GM13977 (cell line): ENCODE measurements at places on chromosomes 16 and 17.
A peak's percentile ranks its signal among the peaks of the same experiment; 100 is the strongest.

DNA sequence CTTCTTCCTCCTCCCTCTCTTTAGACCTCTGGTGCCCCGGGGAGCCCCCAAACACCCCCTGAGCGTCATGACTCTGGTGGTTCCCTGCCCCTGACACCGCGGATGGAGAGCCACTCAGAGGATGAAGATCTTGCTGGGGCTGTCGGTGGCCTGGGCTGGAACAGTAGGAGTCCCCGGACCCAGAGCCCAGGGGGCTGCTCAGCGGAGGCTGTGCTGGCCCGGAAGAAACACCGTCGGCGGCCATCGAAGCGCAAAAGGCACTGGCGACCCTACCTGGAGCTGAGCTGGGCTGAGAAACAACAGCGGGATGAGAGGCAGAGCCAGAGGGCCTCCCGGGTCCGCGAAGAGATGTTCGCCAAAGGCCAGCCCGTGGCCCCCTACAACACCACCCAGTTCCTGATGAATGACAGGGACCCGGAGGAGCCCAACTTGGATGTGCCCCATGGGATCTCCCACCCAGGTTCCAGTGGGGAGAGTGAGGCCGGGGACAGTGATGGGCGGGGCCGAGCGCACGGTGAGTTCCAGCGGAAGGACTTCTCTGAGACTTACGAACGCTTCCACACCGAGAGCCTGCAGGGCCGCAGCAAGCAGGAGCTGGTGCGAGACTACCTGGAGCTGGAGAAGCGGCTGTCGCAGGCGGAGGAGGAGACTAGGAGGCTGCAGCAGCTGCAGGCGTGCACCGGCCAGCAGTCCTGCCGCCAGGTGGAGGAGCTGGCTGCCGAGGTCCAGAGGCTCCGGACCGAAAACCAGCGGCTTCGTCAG is 7.5 kb downstream of the HEXIM2 start:
- no peak for DNase-seq

DNA sequence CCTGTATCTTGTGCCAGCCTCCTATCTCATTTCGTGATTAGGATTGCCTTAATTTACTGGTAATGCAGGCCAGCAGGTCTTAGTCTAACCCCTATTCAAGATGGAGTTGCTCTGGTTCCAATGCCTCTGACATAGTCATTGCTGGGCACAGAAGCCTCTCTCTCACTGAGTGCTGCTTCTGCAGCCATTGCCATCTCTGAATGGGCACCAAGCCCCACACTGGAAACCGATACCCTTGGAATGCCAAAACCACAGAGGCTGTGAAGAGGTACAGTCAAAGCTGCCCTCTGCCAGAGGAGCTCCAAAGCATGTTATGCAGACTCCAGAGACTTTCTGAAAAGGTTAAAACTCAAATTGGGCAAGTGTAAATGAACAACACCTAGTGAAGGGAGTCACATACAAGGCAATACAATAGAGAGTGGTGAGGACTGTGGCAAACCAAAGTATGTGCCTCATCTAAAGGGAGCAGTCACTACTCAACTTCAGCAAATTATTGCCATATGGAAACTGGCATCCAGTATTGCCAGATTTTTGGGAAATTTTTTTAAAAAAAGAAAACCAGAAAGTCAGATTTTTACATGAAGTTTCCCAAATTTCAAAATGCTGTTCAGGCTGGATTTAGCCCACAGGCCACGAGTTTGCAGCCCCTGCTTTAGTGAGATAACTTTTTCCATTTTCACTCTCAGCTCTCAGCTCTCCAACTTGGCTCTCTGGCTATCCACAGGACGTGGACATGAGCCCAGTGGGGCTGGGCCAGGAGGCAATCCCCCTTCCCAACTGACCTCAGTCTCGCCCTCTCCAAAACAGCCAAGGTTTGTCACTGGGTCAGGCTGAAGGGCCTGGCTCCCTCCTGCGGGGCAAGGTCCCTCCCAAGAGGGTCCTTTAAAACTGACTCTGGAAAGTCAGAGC is 2.1 kb upstream of the MMP2 start:
- no peak for DNase-seq

DNA sequence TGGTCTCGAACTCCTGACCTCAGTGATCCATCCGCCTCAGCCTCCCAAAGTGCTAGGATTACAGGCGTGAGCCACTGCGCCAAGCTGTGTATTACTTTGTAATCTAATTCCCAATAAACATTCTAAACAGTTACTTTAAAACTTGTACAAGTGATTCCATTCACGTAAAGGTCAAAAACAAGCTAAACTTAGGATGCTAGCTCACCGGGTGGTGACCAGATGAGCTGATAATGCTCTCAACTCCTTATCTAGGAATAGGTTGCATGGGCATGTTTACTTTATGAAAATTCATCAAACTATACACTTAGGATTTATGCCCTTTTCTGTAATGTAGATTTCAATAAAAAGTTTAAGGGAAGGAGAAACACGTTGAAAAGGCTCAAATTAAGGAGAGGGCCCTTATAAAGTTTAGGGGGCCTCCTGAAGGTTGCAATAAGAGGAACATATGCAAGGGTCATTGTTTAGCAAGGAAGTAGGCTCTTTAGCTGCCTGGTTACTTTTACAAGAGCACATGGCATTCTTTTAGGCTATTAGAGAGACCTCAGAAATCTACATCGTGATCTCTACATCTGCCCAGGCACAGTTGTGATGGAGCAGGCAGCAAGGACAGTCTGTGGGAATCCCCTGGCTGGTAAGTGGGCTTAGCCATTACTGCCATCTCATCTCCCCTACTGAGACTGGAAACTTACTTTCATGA is 13.3 kb downstream of the CDR2 start:
- no peak for DNase-seq

DNA sequence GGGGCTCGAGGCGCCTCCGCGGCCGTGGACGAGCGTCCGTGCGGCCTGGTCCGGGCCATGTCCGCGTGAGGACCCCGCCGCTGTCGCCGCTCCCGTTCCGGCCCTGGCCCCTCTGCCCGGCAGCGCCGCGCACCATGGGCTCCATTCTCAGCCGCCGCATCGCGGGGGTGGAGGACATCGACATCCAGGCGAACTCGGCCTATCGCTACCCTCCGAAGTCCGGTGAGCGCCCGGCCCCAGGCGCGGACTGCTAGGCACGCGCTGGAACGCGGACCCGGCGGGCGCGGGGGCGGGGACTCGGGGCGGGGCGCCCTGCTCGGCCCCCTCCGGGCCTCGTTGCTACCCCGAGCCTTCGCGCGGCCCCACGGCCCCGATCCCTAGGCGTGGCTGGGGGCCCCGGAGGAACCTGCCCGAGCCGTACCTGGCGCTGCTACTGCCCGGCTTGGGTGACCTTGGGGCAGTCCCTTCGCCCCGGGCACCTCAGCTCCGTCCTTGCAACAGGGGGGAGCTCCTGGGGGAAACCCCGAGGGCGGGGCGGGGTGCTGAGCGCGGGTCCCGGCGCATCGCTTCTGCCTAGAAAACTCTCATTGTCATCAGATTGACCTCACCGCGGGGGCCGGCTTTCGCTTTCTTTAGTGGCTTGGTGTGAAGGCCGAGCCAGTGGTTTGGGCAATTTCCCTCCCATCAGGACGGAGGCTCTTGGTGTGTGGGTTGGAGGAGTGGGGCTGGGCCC is 367 bp downstream of the MGRN1 start:
- peak; percentile 90 for DNase-seq

DNA sequence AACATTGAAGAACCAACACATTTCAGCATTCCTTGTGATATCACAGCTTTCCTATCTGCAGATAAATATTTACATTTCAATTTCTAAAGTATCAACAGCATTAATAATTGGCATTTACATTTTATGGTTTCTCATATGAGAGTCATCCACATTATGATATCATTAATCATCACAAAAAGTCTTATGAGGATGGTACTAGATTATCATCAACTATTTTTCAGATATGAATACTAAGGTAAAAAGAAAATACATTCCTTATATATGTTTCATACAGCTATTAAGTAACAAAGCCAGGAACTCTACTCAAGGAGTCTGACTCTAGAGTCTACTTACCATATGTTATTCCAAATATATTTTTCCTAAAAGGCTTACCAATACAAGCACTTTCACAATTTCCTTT is 40.7 kb downstream of the ABCA5 start:
- no peak for DNase-seq

- no peak for DNase-seq
Observed at GRCh38 chr17:6254036-6254435, 180.9 kb downstream of the AIPL1 start.

GRCh38 chr16:19168371-19169081 is 486 bp downstream of the SYT17 start:
- DNase-seq, result peak; percentile 67

DNA sequence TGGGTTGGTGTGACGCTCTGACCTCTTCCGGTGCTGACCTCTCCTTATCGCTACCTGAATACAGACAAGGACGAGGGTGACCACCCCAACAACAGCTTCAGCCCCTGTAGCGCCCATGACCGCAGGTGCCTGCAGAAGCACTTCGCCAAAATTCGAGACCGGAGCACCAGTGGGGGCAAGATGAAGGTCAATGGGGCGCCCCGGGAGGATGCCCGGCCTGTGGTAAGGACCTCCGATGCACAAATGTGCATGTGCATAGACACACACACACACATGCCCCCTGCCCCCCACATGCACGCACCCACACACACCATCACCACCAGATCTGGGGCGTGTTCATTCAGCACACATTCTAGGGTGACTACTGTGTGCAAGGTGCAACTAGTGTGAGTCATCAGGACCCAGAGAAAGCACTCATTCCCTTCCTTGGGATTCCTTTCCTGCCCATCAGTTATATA is 9.7 kb downstream of the IGFBP4 start:
- DNase-seq, result no peak

- no peak for DNase-seq
Observed at GRCh38 chr17:77489893-77490255, 349.1 kb downstream of the SEC14L1 start.

GRCh38 chr16:52296076-52296475 is 250.9 kb downstream of the TOX3 start:
- no peak for DNase-seq

DNA sequence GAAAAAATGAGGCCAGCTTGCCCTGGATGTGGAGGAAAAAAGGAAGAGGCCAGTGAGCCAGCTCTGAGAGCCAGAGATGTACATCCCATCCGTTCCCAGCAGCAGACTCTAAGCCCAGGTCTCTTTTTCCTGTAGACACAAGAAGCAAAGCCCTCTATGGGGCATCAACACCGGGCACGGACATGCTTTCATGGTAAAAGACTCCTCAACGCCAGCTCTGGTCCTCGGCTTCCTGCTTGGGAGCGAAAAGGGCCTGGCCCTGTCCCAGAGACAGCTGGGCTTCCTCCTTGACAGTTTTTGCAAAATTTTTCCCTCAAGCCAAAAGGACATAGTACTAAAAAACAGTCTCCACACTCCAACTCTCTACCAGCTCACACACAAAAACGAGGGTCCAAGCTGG is 27.1 kb downstream of the PELP1 start:
- no peak for DNase-seq

- no peak for DNase-seq
Observed at GRCh38 chr17:64125937-64126336, 4.0 kb downstream of the ERN1 start.

- peak; percentile 10 for DNase-seq
Observed at GRCh38 chr17:44840936-44841335, 6.7 kb upstream of the HIGD1B start.

DNA sequence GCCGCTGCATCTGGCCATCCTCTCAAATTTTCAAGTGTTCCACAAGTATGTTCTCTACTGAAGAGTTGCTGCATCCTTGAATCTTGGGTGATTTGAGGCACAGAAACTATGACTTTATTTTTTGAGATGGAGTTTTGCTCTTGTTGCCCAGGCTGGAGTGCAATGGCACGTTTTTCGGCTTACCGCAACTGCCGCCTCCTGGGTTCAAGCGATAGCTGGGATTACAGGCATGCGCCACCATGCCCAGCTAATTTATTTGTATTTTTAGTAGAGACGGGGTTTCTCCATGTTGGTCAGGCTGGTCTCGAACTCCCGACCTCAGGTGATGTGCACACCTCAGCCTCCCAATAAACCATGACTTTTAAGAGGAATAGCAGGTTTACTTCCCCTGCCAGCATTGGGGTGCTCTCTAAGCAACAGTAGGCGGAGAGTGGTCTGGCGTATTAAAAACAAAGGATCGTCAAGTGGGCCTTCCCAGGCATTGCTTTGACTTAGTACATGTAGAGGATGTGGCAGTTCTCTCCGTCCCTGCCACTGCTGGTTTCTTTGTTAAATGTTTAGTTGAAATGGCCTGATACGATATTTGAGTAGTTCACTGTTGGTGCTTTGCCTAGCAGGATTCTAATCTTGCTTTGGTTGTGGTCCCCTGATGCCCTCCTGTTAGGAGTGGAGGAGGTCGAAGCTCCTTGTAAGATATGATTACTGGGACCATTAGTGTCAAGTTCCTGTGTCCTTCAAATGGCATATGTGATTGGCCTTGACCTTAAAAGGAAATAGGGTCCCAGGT is 9.5 kb downstream of the PYCARD start:
- DNase-seq, result no peak

- no peak for DNase-seq
Observed at GRCh38 chr16:46650254-46650623, 29.1 kb upstream of the SHCBP1 start.

DNA sequence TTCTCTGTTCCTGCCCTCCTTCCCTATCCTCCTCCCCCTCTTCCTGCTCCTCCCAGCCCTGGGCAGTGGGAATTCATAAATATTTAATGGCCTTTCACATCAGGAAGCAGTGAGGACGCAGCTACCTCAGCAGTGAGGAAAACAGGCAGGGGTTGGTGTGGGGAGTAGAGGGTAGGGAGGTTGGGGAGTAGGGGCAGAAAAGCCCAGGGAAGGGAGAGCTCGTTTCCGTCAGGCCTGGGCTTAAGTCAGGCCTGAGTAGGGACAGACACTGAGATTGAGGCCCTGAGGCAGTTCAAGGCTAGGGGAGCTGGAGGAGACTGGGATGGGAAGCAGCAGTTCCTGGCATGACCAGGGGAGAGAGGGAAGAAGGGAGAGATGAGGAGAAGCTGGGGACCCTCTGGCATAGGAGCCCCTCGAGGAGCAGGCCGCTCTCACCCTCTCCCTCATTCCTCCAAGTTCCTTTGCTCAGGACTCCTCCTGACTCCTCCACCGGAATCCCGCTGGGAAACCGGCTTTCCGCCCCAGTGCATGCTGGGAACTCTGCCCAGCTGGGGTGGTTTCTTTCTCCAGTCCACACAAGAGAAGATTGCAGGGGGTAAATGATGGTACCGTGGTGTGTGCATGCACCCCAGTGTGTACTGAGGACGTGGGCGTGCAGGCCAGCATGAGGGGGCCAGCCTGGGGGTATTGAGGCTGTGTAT is 6.2 kb downstream of the SAMD14 start:
- DNase-seq, result no peak

DNA sequence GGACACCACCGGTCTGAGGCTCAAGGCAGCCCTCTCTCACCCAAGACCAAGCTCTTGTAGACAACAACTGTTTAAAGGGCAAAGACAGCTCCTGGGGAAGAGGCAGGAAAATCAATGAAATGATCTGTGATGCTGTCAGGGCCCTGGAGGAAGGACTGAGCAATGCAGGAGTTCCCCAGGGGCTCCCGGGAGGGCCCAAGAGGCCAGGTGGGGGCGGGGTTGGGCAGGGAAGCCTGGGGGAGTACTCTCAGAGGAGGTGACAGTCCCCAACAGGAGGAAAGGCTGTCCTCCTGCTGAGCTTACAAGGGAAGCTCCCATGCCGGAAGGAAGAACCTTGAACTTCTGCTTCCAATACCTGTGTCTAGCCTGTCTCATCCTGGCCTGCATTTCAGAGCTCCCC is 8.3 kb upstream of the NOS2 start:
- no peak for DNase-seq
